ENCODE measurements at places on chromosomes 2 and 18.

DNA sequence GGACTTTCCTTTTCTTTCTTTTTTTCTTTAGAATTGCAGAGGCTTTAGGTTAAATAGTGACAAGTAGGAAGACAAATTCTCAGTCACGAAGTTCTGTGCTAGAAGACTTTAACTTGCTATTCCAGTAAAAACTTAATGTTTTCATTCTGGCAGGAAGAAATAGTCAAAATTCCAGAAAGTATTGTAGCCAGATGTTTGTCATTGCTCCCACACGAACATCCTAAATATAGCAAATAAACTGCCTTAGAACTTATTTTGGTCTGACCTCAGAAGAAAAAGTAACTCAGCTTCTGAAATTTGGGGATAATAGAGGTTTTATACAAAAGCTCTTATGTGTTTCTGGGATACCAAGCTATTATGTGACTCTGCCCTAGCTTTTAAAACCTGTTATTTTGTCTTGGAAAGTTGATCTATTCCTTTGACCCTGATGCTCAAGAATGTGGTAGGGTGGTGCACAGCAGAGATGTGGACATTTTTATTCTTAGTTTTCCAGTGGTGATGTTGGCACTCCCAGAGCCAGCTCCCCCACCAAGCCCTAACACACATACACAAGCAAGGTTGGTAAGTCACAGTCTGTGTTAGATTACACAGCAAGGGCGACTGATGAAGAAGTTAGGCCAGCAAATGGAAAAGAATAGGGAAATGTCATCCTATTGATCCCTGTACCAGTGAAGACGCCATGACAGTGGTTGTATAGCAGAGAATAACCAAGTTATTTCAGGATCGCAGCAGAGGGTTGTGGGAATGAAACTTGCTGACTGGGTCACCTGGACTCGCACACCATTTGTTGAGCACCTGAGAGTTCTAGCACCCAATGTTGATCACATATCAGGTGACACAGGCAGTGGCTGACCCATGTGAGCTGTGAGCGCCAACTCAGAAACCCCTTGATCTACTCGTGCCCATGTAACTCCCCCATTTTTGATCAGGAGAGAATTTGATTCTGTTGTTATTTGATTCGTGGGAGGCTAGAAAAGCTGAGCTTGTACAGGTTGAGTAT is 23.7 kb downstream of the FARP2 start:
- DNase-seq = no peak

GRCh38 chr2:41837610-41838009 is 210.2 kb upstream of the PKDCC start:
- DNase-seq = no peak

DNA sequence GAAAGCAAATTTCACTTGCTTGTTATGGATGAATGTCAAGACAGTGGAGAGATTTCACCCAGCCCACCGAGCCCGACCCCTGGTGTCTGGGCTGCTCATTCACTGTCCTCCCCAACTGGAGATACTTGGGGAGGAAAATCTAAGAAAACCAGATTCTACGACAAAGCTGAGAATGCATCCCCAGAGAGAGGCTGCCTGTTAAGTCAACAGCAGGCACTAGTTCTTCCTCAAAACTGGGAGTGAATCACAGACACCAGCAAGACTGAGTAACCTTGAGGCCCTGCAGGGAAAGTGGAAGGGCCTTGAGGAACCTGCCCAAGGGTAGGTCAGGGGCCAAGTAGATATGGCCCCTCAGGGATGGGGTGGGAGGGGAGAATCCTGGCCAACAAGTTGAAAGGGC is 34.2 kb upstream of the MLPH start:
- DNase-seq = no peak

GRCh38 chr2:52877703-52878102 is 889.9 kb upstream of the CHAC2 start:
- no peak for DNase-seq

DNA sequence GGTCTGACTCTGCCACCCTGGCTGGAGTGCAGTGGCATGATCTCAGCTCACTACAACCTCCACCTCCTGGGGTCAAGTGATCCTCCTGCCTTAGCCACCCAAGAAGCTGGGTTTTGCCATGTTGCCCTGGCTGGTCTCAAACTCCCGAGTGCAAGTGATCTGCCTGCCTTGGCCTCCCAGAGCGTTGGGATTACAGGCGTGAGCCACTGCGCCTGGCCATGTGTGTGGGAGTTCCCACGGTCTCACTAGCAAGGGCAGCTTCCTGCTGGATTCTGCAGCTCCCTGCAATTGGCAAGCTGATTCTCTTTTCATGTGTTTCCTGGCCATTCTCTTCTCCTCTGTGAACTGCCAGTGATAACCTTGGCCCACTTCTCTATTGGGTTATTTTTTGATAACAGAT is 84.0 kb downstream of the USP40 start:
- DNase-seq = no peak

DNA sequence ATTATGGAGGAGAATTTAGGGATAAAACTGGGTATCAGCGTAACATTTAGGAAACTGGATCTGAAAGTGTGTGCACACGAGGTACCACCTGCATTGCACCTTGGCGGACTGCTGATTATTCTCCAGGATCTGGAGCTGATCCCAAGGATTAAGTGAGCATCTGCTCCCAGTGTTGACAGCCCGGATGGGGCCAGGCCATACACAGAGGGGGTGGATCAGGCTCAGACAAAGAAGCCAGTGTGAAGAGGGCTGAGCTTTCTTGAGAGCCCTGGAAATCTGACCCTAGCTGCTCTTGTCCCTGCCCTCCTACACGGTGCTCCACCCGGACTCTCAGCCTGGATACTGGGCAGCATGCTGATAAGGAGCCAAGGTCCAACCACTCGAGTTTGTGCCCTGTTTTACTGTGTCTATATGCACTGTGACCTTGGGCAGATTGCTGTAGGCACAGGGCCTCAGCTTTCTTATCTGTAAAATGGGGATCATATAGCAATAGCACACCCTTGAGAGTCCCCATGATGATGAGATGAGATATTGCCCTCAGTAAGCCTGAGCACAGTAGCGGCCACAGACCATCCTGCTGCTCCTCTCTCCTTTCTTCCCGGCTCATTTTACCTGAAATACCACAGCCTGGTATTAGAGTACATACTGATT is 396.8 kb upstream of the CELF4 start:
- DNase-seq = no peak

- no peak for DNase-seq
Observed at GRCh38 chr18:9428862-9429661, 46.3 kb upstream of the RALBP1 start.

DNA sequence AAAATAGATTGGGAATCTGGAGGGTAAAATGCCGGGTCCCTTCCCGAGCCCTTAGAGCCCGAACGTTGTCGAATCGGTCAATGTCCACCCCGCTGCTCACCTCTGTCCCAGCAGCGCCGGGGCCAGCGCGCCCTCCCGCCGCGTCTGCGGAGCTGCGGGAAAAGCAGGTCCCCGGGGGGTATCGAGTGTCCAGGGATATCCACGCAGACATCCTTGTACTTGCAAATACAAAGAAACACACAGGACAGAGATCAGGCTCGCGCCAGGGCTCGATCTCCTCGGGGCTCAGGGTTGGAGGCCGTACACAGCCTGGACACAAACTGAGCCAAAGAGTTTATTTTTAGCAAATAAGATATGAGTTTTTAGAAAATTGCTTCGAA is 2.3 kb upstream of the GATA6 start:
- no peak for DNase-seq

DNA sequence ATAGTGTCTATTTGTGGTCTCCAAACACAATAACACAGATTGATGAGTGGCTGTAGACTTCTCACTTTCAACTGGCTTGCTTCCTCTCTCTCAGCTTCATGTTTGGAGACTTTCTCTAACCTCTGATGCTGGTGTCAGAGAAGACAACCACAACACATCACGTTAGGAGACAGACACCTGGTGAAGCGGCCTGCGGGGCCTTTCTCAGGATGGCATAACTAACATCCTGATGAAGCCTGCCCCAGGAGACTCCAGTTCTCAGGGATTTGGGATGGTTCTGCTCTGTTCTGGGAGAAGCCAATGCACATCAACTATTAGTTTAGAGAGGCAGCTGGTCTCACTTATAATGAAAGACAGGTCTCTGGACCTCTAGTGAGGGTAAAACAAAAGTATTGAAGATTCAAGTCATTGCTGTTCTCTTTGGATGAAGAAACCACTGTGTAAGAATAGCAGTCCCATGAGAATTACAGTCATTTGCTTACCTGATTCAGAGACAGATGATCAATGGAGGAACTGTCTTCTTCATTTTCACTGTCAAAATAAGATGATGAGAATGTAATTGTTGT is 2.0 kb downstream of the IL1A start:
- no peak for DNase-seq

DNA sequence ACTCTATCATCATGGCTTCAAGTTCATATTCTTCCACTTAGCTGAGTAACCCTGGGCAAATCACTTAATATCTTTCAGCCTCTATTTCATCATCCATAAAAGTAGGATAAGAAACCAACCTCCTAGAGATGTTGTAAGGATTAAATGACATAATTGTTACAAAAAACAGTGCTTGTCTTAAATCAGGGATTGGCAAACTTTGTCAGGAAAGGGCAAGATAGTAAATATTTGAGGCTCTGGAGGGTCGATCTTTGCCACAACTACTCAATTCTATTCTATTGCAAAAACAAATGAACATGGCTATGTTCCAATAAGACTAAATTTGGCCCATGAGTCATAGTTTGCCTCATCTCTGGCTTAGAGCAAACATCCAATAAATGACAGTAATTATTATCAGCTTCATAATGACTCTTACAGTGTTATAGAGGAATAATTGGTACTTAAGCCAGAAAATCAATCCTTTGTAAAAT is 184.7 kb downstream of the SATB2 start:
- no peak for DNase-seq

- DNase-seq = no peak
Observed at GRCh38 chr2:121159291-121160071, 125.5 kb downstream of the TFCP2L1 start.

- DNase-seq = no peak
Observed at GRCh38 chr2:78870343-78870967, 155.0 kb upstream of the REG3G start.

- DNase-seq = no peak
Observed at GRCh38 chr2:191078165-191078867, 64.3 kb upstream of the STAT1 start.

- DNase-seq = no peak
Observed at GRCh38 chr2:232477751-232478510, 9.7 kb downstream of the ECEL1 start.

- DNase-seq = no peak
Observed at GRCh38 chr18:79503406-79503805, 107.7 kb downstream of the NFATC1 start.

- DNase-seq = no peak
Observed at GRCh38 chr2:207565736-207566500, 36.2 kb downstream of the CREB1 start.

- DNase-seq = no peak
Observed at GRCh38 chr2:15189216-15189615, 371.9 kb downstream of the NBAS start.

DNA sequence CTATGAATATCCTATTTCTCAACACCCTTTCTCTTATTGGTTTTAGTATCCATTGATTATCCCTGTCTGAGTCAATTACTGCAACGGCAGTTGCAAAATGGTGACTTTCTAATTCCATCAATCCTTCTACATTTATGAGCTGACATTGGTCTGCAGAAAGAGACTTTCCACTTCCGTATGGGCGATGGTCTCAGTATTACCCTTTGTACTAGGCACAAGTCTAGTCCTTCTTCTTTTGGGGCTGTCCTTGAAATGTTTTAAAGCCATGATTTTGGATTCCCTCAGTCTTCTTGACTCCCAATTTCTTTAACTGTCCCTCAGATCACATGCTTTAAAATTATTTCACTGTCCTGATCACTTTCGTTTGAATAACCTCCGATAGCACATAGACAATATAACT is 32.7 kb upstream of the SOCS6 start:
- no peak for DNase-seq

DNA sequence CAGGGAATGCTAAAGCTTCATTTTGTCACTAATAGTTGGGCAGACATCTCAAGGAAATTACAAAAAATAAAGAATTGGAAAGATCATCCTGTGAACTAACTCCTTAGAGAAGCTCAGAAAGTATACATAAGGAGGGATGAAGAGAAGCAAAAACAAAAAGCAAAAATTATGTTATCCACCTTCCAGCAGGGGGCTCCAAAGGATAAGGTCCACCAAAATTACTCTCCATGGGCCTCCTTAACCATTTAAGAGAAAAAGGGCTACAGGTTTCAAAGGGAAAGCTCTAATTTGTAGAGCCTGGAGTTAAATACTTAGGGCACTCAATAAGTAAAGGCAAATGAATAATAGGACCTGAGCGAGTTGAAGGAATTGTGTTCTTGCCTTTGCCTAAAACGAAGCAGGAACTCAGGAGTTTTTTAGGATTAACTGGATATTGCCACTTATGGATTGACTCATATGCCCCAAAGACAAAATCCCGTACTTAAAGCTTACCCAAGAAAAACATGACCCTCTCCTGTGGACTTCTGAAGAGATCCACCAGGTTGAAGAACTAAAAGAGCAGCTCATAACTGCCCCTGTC is 1167.9 kb downstream of the DSC3 start:
- no peak for DNase-seq

- no peak for DNase-seq
Observed at GRCh38 chr2:162480067-162480466, 136.1 kb downstream of the GCA start.

GRCh38 chr2:37614061-37614738 is 57.2 kb downstream of the CDC42EP3 start:
- no peak for DNase-seq

DNA sequence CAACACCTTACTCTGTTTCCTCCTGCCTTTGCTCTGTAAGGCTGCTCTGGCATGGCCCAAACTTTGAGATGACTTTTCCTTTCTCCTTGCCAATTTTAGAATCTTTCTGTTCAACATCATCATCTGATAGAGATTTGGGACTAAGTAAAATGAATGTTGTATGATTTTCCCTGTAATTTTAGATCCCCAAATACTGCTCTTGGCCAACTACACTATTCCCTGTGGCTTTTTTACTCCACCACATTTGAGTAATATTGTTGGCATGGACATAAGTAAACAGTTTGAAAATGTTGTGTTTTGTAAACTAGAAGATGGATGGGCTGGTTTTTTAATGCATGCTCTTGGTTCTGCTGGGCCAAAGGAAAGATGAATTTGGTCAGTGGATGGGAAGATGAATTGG is 12.1 kb downstream of the LTBP1 start:
- DNase-seq = no peak

GRCh38 chr2:3399829-3400228 is 20.3 kb downstream of the TRAPPC12 start:
- DNase-seq = no peak

All from NCI-H1092 (cell line).